ENCODE measurements at places on chromosomes 12 and 14.

DNA sequence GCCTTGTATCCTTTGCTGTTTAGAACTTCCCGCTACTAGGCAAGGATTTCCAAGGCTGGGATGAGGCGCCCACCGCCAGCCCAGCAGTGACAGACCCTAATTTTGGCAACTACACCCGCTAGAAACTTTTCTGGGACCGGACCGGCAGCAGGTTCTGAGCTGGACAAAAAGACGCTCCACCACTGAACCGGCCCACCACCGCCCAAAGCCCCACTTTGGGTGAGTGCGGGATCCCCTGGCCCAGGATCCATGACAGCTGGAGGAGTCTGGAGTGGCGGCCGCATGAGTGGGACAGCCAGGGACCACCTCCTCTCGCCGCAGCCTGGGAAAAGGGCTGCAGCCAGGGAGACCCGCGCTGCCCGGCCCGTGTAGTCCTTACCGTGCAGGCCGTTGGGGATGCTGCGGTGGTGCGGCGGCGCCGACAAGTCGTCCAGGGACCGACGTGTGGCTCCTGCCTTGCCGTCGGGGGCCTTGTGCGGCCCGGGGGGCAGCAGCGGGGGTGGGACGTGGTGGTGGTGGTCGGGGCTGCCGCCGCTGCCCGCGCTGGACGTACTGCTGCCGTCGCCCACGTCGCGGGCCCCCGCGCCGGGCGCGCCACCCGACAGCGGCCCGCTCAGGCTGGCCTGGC is 1.1 kb downstream of the CCDC85C start:
- no peak for DNase-seq

DNA sequence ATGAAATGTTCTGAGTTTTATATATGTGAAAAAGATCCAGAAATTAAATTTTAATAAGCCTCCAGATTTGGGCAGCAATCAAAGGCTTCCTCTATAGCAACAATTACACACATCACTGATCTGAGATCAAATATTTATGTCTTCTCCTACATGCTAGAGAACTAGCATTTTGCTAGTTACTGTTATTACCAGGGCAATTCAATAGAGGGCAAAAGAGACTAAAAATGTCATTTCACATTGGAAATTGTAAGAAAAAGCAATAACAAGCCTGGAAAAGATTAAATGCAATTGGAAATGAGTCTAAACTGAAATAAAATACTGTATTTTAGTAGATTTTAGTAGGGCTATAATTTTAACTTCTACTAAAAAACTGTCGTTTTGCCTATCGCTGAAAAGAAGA is 32.6 kb upstream of the ANO6 start:
- DNase-seq = no peak

DNA sequence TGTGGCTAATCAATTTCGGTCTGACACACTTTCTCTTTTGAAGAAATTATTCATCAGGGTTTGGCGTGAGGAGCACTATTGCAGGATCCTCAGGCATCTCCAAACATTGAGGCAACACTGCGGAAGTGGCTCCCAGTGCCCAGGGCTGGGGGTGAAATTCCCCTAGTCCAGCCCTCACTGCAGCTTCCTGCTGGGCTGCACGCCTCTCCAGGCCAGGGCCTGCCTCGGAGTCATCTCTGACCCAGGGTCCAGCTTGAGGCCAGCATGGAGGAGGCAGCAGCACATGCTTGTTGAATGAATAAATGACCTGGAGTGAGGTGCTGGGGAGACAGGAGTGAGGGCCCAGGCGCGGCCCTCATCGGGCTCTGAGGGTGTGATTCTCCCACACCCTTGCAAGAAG is 36.0 kb upstream of the TDRD9 start:
- no peak for DNase-seq

- no peak for DNase-seq
Measured at GRCh38 chr12:58408516-58408915, 467.1 kb downstream of the ATP23 start.

DNA sequence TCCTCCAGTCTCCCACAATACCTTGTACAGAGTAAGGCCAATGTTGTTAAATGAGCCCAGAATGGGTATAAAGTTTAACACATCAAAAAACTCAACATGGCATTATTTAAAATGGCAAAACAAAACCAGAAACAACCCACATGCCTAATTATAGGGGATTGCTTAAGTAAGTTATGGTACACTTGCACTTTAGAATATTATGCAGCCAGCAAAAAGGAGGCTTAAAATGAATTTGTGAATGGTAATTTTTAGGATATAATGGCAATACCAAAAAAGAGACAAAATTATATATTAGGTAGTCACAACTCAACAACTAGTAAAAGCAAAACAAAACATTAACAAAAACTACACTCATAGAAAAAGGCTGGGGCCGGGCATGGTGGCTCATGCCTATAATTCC is 39.7 kb downstream of the SYNE3 start:
- no peak for DNase-seq

DNA sequence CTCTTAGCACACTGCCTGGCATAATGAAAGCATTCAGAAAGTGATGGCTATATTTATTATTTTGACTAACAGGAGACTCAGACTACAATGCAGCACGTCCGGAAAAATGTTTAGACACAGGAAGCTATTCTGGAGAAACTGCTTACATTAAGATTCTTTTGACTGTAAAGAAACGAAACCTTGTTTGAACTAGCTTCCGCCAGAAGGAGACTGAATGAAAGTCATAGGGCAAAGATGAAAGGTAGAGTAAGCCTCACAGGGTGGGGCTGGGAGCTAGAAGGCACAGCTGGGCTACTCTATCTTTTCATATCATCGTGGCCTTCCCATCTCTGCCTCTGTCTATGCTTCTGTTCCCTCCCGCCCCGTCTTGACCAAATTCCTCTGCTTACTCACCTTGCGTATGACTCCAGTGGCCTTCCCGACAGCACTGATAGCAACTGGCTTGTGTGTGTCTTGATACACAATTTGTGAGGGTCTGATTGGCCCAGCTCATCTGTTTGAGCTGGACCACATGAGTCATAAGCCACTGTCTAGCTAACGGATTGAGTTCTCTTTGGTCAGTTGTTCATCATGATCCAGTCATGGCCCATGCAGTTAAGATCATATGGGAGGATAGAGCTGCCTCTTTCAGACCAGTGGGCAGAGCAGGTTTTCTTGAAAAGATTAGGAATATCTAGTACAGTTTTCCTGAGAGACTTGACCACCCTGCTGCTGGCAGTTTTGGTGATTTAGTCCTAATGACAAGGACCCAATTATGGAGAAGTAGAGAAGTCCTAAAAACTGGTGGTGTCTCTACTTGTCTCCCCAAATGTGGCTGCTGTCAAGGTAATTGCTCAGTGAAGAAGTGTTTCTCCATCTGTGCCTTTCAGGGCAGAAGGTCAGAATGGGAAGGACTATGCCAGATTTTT is 151.5 kb upstream of the SLC38A2 start:
- DNase-seq = no peak

- no peak for DNase-seq
Measured at GRCh38 chr12:93413064-93413463, 28.7 kb downstream of the UBE2N start.

- no peak for DNase-seq
Measured at GRCh38 chr12:110379631-110380030, 23.9 kb downstream of the ANAPC7 start.

DNA sequence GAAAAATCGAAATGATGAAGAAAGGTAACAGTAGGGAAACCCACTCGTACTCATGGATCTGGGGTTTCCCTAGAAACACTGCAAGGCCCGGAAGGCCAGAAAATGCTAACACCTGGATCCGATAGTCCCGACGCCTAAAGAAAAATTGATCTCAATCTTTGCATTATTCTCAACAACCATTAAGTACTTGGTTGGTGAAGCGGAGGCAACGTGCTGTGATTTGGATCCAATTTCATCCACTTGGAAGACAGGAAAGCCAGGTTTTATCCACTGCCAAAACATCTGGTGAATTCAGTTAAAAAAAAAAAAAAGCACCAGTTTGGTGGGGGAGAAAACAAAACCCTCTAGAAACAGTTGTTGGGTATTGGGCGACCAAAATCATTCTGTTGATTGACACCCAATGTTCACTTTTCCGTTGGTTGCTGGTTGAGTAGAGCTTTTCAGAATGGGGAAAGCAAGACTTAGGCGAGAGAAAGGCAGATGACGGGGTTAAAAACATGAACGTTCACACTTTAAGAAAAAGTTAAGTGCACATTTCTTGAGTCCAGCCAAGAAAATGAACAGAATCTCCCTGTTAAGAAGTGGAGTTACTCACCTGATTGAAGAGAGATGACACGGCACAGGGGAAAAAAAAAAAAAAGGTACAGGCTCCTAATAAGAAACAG is 41.9 kb upstream of the MED13L start:
- DNase-seq = no peak

DNA sequence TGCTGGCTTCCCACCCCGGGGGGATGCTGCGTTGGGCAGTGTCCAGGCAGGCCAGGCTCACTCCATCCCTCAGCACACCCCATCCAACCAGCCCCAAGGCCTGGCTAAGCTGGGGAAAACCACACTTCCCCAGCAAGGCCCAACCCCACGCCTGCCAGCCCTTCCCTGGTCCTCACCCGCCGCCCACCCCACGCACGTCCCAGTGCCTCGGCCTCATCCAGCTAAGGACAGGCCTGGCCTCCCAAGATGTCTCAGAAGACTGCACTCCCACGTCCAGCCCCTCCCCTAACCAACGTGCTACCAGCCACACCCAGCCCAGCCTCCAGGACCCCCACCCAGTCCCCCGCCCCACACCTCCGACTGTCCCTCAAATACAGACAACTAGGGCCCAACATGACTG is 9.8 kb downstream of the JAG2 start:
- no peak for DNase-seq

DNA sequence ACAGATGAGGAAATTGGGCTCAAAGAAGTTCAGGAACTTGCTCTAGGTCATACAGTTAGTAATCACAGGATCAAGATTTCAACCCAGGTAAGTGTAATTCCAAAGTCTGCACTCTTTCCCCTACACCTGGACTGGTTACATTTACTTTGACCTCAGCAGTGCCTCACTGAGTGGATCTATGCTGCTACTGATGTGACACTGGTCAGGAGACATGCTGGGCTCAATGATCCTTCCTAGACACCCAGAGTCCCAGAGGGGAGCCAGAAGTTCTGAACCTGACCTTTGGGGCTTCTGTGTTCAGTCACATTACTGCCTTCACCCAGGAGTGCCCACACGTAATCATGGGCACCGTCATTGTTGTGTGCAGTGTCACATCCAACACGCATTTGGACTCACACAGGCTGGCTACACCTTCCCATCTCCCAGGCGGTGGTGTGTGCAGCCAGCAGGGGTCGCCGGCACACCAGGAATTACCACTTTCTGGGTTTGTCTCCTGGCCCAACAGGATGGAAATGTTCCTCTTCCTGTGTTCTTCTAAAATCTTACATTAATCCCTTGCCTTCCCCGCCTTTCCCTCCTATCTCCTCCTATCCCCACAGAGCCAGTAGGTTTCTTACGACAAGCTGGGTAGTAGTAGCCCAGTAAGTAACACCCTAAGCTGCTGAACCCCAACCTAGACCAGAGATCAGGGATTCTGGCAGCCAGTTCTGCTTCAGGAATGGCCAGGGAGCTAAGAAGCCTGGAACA is 25.6 kb downstream of the CALCOCO1 start:
- peak; percentile 13 for DNase-seq

DNA sequence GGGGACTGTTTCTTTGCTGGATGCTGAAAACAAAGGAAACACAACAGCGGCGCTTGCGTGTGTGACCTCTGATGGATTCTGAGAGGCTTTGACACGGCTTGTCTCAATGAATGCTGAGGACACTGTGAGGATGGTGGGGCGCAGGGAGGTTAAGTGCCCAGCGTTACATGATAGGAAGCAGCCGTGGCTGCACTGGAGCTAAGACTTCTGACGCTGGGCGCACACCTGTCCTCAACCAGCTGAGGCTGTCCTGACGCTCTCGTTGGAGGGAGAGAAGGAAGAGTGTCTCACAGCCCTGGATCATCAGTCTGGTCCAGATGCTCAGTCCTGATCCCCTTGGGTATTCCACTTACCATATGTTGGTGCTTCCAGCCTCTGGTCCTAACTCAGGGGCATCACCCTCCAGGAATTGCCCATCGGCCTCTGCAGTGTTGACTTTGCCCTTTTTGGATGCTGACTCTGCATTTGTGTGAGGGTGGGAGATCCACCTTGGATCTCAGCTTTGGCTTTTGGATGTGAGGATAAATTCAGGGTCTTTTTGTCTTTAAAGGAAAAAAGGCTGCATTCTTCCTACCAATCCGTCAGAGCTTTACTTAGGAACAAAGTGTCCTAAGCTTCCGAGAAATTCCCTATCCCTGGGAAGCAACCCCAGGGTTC is 125.2 kb downstream of the ZNF664 start:
- no peak for DNase-seq

GRCh38 chr12:108400481-108400880 is 61.4 kb upstream of the CMKLR1 start:
- no peak for DNase-seq

DNA sequence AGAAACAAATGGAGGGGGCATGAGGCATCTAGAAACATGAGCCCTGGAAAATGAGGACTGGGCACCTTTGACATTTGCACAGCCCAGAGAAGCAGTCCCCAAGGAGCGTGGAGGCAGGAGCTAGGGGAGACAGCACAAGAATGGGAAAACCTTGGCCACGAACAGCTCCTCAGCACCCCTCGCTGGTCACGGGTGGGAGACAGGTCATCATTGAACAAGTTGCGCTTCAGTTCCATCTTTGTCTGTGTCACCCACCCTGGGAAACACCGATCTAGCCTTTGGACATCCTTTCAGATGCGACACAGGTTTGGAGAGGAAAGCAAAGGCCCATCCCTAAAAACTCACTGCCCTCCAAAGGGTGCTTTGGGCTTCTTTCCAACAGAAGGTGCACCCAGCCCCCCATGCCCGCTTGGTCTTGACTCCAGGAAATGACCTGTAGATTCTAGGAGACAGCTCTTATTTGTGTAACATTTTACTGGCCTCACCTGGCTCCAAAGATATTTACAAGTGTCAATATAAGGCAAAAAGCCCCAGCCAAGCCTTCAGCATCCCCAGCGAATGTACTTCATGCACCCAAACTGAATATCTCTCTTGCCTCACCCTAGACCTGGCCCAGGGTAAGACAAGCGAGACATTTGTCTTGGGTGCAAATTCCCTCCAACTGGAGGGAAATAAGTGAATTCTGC is 28.8 kb upstream of the CLMN start:
- no peak for DNase-seq

DNA sequence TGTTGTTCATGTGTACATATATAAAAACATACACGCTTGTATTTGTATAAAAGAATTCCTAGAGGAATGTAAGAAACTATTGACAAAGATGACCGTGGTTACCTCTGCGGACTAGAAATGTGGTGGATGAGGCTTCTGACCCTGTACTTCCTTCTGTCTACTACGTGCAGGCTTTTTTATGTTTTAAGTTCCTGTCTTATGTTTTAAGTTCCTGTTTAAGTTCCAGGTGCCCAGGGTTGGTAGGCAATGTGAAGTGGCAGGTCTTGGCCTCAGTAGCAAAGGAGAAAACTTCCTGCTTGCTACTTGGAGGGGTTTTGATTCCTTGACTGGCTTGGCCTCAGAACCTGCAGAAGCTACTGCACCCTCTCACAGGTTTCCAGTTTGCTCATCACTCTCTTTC is 11.6 kb downstream of the POMT2 start:
- no peak for DNase-seq
